Heart left ventricle (tissue), 16 donors: ENCODE measurements at places on chromosomes 12 and 14. TPM values are rescaled to one million over a fixed set of nuclear protein-coding genes. Genes with fewer than 3 reads are reported as not detected.
A peak's percentile ranks its signal among the peaks of the same experiment; 100 is the strongest.

Gene SPX
- total RNA-seq: 7.0 TPM

GRCh38 chr14:69643430-69644200 lies 32.2 kb downstream of the SUSD6 start:
- no peaks in the 10 kb centered on the region for H3K36me3 ChIP-seq
- H3K27me3 ChIP-seq: no peaks in the 10 kb centered on the region
- peak overlapping the region; percentile 49 for H3K27ac ChIP-seq
- no peak overlapping the region for H3K4me3 ChIP-seq
- peaks cover 85% of the 10 kb centered on the region for H3K4me1 ChIP-seq

Gene CDKL1
- total RNA-seq: 2.1 TPM

GRCh38 chr14:69054030-69054429 lies 74.9 kb upstream of the ACTN1 start:
- no peak for DNase-seq
- H3K27ac ChIP-seq: no peak overlapping the region
- no peak overlapping the region for H3K4me3 ChIP-seq
- no peaks in the 10 kb centered on the region for H3K27me3 ChIP-seq
- H3K36me3 ChIP-seq: peaks cover 53% of the 10 kb centered on the region

- H3K27me3 ChIP-seq: no peaks in the 10 kb centered on the region
- peaks cover 14% of the 10 kb centered on the region for H3K36me3 ChIP-seq
- H3K27ac ChIP-seq: peak overlapping the region; percentile 33
- no peak overlapping the region for H3K4me3 ChIP-seq
- peaks cover 3% of the 10 kb centered on the region for H3K4me1 ChIP-seq
Measured at GRCh38 chr12:112924986-112925385, 13.3 kb upstream of the OAS3 start.

GRCh38 chr12:89976866-89977265 lies 268.2 kb upstream of the ATP2B1 start:
- H3K36me3 ChIP-seq: no peaks in the 10 kb centered on the region
- no peaks in the 10 kb centered on the region for H3K27me3 ChIP-seq
- peaks cover 4% of the 10 kb centered on the region for H3K4me1 ChIP-seq
- no peak overlapping the region for H3K4me3 ChIP-seq

- no peak overlapping the region for H3K27ac ChIP-seq
- H3K4me1 ChIP-seq: no peaks in the 10 kb centered on the region
- no peaks in the 10 kb centered on the region for H3K36me3 ChIP-seq
- DNase-seq: no peak
- H3K27me3 ChIP-seq: no peaks in the 10 kb centered on the region
- H3K4me3 ChIP-seq: no peak overlapping the region
Measured at GRCh38 chr12:76921100-76921471, 42.3 kb upstream of the CSRP2 start.

Gene PRH2
- total RNA-seq: not detected

DNA sequence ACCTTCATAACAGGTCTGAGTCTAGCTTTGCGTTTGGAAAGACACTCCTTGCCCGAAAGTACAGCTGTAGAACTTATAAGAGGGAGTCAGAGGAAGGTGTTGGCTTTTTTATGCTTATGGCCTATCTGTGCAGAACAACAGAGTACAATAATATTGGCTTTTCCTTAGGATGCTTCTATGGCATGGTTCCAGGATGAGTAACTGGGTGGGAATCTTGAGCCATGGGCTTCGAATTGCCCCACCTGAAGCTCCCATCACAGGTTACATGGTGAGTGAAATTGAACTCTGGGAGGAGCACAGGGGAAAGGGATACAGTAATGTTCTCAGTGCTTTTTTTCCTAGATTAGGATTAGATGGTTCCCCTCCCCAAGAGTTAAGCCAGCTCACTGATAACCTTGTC lies 13.0 kb downstream of the PARP2 start:
- no peaks in the 10 kb centered on the region for H3K4me1 ChIP-seq
- H3K4me3 ChIP-seq: no peak overlapping the region
- no peak for DNase-seq
- no peak overlapping the region for H3K27ac ChIP-seq

Gene RIPK3
- 6.2 TPM for total RNA-seq

GRCh38 chr12:52992699-52993557 lies 13.3 kb upstream of the EIF4B start:
- no peak overlapping the region for H3K4me3 ChIP-seq
- no peaks in the 10 kb centered on the region for H3K4me1 ChIP-seq
- H3K27ac ChIP-seq: no peak overlapping the region
- H3K27me3 ChIP-seq: no peaks in the 10 kb centered on the region

- no peaks in the 10 kb centered on the region for H3K27me3 ChIP-seq
- no peak for DNase-seq
- H3K4me3 ChIP-seq: no peak overlapping the region
- peaks cover 36% of the 10 kb centered on the region for H3K4me1 ChIP-seq
- no peaks in the 10 kb centered on the region for H3K36me3 ChIP-seq
- no peak overlapping the region for H3K27ac ChIP-seq
Measured at GRCh38 chr12:121628536-121628935, 2.2 kb downstream of the ORAI1 start.

DNA sequence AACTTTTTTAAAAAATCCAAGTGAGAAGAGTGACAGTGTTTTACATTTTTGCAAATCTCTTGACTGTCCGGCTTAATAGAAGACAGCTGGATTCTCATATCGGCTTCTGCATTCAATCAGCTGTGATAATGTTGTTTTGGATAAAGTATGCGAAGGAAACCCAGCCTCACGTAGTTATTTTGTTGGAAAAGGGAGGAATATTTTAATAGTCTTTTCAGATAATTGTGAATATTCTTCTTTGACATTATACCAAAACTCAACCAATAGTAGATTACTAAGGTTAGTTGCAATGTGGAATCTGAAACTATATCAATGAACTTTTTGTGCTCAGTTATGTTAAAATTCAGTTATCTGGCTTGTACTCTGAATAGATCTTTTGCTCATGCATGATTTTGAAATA lies 276.5 kb downstream of the ZFP36L1 start:
- H3K36me3 ChIP-seq: no peaks in the 10 kb centered on the region
- H3K4me3 ChIP-seq: no peak overlapping the region
- peaks cover 11% of the 10 kb centered on the region for H3K4me1 ChIP-seq
- no peaks in the 10 kb centered on the region for H3K27me3 ChIP-seq
- H3K27ac ChIP-seq: peak overlapping the region; percentile 29

Gene CCDC198
- not detected for total RNA-seq

DNA sequence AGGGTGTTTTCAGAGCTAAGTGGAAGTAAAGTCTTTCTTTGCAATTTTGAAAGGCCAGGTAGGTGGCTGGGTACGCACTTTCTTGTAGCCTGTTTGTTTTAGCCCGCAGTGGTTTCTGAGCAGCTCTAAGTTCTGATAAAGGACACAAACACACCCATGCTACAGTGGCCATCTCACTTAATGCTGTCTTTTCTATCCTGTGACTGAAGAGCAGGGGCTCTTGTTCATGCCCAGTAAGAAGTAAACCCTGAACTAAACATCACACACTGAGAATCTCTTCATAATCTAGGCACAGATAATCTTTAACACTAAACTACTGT lies 427.2 kb downstream of the RAD51B start:
- no peaks in the 10 kb centered on the region for H3K27me3 ChIP-seq
- DNase-seq: no peak
- no peak overlapping the region for H3K4me3 ChIP-seq
- H3K4me1 ChIP-seq: peaks cover 65% of the 10 kb centered on the region
- peak overlapping the region; percentile 91 for H3K27ac ChIP-seq
- no peaks in the 10 kb centered on the region for H3K36me3 ChIP-seq
